ENCODE measurements at places on chromosomes 12 and 14.

DNA sequence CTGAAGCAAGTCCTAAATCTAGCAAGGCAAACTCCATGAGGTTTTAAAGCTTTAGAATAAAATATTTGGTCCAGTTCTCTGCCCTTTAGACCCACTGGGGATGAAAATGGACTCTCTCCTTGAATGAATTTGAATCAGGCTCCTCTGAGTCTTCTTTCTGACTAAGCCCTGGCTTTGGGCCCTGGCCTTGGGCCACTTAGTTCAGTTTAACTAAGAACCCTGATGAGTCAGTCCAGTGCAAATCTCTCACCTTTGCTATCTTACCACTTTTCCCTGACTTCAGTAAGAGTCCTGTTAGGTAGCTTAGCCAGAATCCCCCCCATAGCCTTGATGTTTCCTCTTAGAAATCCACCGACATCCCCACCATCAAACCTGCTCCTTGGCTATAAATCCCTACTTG, 427.5 kb downstream of the SNAPC1 start:
- DNase-seq, result no peak

GRCh38 chr14:54629635-54630360, 62.9 kb downstream of the SAMD4A start:
- no peak for DNase-seq

GRCh38 chr12:131591714-131592709, 118.9 kb upstream of the SFSWAP start:
- no peak for DNase-seq

DNA sequence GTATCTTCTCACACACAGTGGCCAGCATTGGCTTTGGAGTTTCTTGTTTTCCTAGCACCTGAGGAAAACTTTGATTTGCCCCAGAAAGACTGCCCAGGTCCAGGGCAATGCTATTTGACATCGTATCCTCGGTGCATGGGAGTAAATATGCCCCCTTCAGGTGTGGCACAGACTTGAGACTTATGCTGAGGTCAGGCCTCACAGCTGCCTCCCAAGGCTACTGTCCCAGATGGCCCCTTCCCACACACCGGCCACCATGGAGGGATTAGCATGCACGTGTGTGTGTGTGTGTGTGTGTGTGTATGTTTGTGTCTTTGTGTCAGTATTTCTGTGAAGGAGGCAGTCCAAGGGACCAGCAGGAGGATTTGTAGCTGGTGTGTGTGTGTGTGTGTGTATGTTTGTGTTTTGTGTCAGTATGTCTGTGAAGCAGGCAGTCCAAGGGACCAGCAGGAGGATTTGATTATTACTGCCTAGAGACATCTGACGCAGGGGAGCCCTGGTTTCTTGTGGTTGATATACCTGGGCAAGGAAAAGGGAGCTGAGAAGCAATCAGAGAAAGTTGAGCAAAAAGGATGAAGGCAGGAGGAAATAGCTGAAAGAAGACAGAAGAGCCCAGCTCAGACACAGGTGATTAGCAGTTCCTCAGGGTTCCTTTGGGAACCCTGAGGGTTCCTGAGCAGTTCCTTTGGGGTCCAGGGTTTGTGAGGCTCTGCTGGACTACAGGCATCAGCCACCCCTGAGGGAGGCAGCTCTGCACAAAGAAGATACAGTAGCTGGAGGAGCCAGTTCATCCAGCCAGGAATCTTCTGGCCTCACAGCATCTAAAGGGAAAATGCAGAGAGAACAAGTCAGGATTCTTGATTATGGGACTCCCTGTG, 42.2 kb downstream of the COX16 start:
- no peak for DNase-seq
